Stimulated activated CD8-positive, alpha-beta memory T cell treated with anti-CD3 and anti-CD28 coated beads, Interleukin-4, amount 100 ng/mL, for 1 hour (primary cell): ENCODE measurements at places on chromosomes 1 and 21.

DNA sequence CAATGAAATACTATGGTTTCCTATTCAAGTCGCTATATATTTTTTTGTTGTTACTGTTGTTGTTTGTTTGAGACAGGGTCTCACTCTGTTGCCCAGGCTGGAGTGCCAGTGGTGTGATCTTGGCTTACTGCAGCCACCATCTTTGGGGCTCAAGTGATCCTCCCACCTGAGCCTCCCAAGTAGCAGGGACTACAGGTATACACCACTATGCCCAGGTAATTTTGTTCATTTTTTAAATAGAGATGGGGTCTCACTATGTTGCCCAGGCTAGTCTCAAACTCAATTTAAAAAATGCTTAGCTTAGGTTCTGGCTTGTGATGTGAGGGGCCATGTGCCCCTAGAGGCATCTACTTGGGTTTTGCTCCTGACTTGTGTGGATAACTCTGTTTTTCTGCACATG lies 9.8 kb downstream of the RABIF start:
- no peak for DNase-seq

DNA sequence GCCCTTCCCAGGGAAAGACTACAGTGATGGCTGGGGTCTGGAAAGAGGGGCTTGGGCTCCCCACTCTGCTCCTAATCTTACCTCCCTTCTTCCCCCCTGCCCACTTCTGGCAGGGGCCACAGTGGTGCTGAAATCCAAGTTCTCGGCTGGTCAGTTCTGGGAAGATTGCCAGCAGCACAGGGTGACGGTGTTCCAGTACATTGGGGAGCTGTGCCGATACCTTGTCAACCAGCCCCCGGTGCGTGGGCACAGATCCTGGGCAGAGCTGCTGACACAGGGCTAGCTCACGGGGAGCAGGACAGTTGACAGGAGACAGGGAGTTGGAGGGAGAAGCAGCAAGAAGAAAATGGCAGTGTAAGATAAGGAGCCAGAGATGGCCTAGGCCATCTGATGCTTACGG lies 2.4 kb downstream of the SLC27A3 start:
- DNase-seq, result no peak

- no peak for DNase-seq
These were observed 51.7 kb downstream of the IL23R start for GRCh38 chr1:67217938-67218337.

DNA sequence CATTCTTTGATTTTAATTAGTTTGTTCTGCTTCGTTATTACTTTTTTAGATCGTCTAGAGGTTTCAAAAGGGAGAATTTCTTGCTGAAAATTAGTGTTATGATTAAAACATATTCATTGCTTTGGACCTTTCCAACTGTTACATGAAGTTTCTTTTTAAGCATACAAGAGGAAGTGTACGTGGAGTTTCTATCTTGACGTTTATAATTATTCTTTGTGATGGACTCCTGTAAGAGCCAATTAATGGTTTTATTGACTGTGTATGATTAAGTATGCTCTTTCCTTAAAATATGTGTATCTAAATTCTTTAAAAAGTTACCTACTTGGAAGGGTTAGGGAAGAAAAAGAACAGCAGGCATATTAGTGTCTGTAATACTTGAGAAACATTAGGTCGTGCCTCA lies 37.8 kb downstream of the SPEN start:
- DNase-seq, result no peak

GRCh38 chr1:10252508-10252907 lies 42.1 kb downstream of the KIF1B start:
- DNase-seq, result no peak

DNA sequence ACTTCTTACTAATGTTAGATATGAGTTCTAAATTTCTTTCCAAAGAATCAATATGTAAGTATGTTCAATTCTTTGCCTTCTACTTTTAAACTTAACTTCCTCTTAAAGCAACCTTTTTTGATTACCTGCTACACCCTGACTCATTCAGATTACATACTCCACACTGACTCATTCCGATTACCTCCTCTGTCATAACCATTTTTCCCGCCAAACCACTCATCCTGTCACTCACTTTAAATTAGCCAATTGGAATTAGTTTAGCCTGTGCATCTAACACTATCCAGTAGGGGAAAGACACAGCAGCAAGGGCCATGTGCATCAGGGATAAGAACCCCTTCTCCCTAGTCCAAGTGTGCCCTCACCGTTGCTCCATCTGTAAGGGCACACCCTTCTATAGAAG lies 815.5 kb downstream of the BRINP3 start:
- DNase-seq, result no peak

GRCh38 chr1:24535021-24535424 lies 20.9 kb upstream of the NCMAP start:
- peak; percentile 47 for DNase-seq

- no peak for DNase-seq
These were observed 10.7 kb downstream of the LEPR start for GRCh38 chr1:65431111-65431705.
